ENCODE measurements at places on chromosomes 7 and 10. TPM values are rescaled to one million over a fixed set of nuclear protein-coding genes. Genes with fewer than 3 reads are reported as not detected.
A peak's percentile ranks its signal among the peaks of the same experiment; 100 is the strongest.

DNA sequence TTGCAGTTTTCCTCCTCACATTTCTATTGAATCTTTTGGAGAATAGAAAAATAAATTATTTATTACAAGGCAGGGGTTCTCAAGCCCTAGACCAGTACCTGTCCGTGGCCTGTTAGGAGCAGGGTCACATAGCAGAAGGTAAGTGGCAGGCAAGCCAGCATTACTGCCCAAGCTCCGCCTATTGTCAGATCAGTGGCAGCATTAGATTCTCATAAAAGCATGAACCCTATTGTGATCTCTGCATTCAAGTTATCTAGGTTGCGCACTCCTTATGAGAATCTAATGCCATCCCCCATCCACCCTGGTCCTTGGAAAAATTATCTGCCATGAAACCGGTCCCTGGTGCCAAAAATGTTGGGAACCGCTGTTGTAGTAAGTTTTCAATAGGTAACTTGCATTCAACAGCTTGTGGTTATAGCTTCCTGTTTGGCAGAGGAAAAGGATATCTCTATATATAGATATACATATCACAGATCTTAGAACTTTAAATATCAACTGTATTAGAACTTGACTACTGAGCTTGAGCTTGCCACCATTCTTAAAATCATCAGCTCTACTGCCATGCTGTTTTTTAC lies 165.1 kb downstream of the AHR start:
- DNase-seq, result peak; percentile 18

The ITGA8 gene
- 7.5 TPM for polyA plus RNA-seq

GRCh38 chr7:150828384-150828783 lies 23.9 kb upstream of the AOC1 start:
- DNase-seq, result no peak

- peak; percentile 83 for DNase-seq
Measured at GRCh38 chr10:30645340-30645827, 15.8 kb upstream of the LYZL2 start.

- no peak for DNase-seq
Measured at GRCh38 chr7:127532151-127532550, 53.2 kb downstream of the GCC1 start.

The CNNM1 gene
- 0.08 TPM for polyA plus RNA-seq

GRCh38 chr7:38731215-38731614 lies 100.0 kb upstream of the AMPH start:
- DNase-seq, result no peak

The PPP1R3C gene
- polyA plus RNA-seq, result 91.9 TPM

GRCh38 chr7:79317728-79318127 lies 135.7 kb downstream of the MAGI2 start:
- DNase-seq, result peak; percentile 65

GRCh38 chr10:89351780-89352597 lies 24.2 kb downstream of the IFIT3 start:
- peak; percentile 66 for DNase-seq

The CYP26A1 gene
- not detected for polyA plus RNA-seq

- peak; percentile 82 for DNase-seq
Measured at GRCh38 chr7:120680985-120681384, 177.0 kb downstream of the TSPAN12 start.

The KIF20B gene
- polyA plus RNA-seq, result 11.8 TPM

- peak; percentile 89 for DNase-seq
Measured at GRCh38 chr7:40583667-40584444, 449.1 kb downstream of the SUGCT start.

DNA sequence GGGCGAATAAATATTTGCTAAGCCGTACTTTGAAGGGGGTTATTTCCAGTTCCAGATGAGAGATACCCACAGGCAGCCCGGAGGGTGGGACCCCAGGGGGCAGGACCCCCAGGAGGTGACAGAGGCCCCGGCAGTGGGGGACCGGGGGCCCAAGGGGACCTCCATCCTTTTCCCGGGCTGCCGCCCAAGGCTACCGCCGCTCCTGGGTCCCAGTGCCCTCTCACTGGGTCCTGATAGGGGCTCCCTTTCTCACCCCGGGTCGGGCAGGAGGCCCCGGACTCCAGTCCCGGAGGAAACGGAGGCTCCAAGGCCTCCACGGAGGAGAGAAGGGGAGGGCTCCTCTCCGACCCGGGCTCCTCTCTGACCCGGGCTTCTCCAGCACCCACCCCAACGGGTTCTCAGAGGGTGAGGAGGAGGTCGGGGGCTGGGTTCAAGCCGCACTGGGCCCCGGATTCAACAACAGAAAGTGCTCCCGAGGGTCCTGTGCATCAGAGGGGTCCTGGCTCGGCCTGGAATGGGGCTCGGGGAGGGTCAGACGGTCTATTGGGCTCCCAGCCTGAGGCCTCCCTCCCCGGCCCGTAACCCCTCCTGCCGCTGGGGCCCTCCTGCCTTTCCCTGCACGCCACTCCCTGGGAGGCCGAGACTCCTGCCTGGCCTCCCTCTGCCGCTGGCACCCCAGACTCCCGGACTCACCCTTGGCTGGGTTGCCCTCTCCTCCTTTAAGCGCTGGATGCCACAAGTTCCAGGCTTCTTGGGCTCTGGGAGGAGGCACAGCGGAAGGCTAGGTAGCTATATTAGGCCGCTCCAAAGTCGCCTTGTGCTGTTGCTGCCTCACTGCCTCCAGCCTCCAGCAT lies 62.5 kb downstream of the ZNF37A start:
- DNase-seq, result no peak

DNA sequence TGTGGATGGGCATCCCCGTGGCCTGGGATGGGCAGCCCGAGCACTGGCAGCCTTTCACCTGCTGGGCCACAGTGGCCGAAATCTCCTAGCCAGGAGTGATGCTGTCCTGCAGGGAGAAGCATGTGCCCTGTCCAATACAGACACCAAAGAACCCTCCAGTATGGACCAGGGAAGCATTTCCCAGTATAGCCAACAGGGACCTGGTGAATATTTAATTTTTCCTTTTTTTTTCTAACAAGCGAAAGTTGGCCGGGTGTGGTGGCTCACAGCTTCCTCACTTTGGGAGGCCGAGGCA lies 11.0 kb downstream of the IMPDH1 start:
- no peak for DNase-seq

DNA sequence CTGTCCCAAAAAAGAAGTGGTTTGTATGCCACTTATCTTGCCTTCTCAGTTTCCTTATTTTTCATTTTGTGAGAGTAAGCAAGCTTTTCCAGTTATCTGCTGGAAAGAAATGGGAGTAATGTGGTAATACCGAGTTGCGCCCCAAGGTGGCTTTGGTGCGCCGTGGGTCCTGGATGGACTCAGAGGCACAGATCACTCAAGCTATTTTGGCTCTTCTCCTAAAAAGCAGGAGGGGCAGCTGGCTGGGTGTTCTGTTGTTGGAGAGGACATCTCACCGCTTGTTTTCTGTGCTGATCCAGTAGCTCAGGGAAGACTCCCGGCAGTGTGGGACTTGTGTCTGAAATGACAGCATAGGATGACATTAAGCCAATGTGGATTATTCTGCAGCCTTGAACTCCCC lies 16.4 kb downstream of the PRKRIP1 start:
- DNase-seq, result peak; percentile 39

The BPGM gene
- polyA plus RNA-seq, result 36.8 TPM

The ANLN gene
- 32.9 TPM for polyA plus RNA-seq

- no peak for DNase-seq
Measured at GRCh38 chr7:48085942-48086341, 3.1 kb upstream of the UPP1 start.

GRCh38 chr10:98513704-98514103 lies 67.0 kb upstream of the HPS1 start:
- no peak for DNase-seq

The MINDY4 gene
- 6.0 TPM for polyA plus RNA-seq

The CXCL12 gene
- polyA plus RNA-seq, result 266 TPM

DNA sequence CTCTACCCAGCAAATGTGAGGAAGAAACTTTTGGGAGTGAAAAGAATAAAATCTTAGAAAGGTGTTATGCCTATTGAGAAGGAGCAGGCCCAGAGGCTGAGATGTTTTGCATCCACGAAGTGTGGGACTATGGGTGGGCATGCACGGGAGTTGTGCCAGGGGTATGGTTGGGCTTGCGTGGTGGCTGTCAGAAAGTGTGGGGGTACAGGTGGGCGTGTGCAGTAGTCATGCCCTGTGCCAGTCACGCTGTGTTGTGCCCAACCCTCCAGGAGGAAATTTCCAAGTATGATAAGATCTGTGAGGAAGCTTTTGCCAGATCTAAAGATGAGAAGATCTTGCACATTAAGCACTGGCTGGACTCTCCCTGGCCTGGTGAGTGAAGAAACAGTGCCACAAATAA lies 52.9 kb upstream of the ZMIZ2 start:
- DNase-seq, result no peak

DNA sequence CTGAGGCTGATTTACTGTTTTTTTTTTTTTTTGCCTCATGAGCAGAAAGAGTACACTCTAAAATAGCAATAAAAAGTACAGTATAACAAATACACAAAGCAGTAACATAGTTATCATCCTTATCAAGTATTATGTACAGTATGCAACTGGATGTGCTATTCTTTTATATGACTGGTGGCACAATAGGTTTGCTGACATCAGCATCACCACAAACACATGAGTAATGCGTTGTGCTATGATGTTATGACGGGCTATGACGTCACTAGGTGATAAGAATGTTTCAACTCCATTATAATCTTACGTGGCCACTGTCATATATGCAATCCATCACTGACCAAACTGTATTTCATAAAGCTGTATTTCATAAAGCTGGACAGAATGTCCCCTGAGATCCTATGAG lies 189.2 kb upstream of the GLI3 start:
- no peak for DNase-seq

DNA sequence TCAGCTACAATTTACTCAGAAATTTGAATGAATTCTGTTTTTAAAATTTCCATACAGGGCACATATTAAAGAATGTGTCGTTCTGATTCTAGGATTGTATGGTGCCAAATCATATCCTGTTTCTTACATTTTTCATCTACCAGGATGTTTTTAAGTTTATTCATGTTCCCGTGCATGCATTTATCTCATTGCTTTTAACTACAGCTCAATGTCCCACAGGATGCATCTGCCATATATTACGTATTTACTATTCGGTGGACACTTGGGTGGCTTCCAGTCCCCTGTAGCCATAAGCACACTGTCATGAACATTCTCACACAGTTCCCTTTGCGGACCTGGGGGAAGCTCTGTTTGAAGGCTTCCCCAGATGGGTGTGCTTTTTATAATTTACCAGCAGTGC lies 122.3 kb downstream of the CCDC71L start:
- peak; percentile 14 for DNase-seq

DNA sequence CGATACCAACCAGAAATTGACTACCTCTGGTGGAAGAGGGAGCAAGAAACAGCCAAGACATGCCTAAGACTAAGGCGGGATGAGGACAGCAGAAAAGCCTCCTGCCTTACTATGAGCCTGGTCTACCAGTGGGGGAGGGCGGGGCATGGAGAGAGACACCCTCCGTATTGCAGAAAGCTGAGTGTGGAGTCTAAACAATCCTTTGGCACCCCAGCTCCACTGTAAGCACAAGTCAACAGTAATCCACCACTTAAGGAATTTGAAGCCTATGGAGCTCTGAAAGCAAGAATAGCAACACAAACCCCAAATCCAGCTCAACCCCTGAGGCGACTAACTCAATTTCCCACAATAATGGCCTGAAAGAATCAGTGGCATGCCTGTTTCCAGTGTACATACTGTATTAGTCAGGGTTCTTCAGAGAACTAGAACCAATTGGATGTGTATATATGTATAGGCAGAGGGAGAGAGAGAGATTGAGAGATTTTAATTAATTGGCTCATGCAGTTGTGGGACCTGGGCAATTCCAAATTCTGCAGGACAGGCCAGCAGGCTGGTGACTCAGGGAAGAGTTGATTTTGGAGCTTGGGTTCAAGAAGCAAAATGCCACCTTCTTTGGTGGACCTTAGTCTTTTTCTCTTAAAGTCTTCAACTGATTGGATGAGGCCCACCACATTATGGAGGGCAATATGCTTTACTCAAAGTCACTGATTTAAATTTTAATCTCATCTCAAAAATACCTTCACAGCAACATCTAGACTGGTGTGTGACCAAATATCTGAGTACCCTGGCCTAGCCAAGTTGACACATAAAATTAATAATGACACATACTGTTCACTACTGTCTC lies 13.5 kb downstream of the PPIF start:
- DNase-seq, result no peak

DNA sequence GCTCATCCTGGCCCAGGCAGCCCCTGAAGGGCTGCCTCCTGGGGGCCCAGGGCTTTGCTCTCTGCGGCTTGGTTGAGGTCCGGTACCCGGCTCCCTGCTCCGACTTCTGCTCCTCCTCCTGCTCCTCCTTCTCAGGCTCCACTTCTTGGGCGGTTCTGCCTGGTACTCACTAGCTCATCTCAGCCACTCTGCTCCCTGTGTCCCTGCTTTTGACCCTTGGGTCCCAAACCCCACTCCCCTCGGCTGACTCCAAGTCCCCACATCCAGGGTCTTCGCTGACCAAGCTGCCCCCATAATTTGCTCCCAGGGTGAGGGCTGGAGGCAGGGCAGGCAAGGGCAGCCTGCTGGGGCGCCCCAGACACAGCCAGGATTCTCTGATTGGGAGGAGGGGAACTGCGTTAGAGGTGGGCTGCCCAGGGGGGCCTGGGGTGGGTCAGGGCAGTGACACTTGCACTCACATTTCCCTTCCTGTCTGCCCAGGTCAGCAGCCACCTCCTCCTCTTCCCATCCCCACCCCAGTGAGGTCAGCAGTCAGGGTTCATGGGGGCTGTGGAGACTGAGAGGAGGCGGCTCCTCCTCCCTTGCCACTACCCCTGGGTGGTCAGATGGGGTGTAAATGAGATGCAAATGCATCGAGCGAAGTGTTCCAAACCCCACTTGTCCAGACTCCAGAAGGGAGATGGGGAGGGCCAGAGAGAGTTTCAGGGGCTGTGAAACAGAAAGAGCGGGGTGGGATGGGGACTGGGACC lies 2.2 kb downstream of the SMARCD3 start:
- peak; percentile 41 for DNase-seq

DNA sequence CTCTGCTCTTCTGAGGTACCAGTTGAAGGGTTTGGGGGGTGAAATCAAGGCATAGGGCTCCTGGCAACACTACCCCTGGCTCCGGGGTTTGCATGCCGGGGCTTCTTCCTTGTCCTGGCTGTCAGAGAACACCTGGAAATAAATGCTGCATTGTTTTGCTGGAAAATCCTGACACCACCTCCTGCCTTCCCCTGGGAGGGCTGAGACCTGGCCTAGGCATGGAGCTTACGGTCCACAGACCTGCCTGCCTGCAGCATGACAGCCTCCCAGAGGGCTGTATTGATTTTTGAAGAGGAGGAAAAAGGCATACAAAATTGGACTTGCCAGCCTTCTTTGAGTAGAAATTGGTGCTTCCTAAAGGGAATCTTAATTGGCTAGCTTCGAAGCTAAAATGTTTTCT lies 227.1 kb downstream of the MGMT start:
- DNase-seq, result no peak

The STYXL1 gene
- 25.1 TPM for polyA plus RNA-seq

The DPYSL4 gene
- 4.1 TPM for polyA plus RNA-seq
